ENCODE measurements at places on chromosomes 7 and 10.

DNA sequence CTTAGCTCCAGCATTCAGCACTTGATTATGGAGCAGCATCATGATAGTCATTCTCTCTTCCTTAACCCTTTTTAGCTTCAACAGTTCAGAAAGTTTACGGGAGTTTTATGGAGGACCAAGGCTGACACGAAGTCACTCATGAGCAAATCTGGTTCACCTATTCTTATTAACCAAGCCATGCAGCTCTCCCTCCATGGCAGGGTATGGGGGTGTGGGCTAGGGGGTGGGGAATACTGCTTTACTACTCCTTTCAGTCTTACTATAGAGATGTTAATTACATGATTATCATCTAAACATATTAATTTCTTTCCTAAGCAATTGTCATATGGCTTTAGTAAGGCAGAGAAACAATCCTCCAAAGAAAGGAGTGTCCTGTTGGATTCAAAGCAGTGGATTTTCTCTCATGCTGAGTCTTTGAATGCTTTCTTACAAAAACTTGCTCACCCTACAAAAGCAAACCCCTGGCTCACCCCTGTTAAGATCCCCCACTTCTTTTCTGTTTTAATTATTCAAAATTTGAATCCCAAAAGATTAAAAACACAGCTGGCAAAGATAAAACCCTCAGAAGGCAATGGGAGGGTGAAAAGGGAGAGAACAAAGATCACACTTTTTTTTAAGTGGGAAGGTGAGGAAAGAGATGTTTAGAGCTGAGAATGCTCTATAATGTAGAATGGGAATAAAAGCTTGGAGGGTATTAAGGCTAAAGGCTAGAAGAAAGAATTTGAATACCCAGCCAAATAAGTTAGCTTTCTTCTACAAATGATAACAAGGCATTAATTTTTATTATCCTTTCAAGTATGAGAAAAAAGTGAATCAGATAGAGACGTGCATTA, 46.4 kb upstream of the SEMA3E start:
- DNase-seq = no peak

- DNase-seq = no peak
These were observed 3.6 kb upstream of the EXOC6 start for GRCh38 chr10:92844746-92845145.

- DNase-seq = peak; percentile 35
These were observed 57.6 kb upstream of the EZH2 start for GRCh38 chr7:148941598-148942275.

DNA sequence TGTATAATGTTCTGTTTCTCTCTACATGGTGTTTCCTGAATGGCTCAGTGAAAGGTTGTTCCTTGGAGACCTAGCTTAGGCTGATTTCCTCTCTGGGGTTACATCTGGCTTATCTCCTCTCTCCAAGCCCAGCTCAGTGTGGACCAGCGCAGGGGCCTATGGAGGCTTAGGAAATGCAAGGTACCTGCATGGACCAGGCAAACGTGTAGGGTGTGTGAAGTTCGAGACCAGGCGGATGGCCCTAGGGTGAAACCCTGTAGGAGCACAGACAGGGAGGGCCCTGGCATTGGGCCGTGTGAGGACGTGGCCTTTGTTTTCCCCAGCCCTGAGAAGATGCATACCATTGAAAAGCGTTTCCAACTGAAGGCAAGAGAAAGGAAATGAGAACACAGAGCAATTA, 59.0 kb downstream of the DOCK1 start:
- DNase-seq = no peak

- no peak for DNase-seq
These were observed 28.0 kb downstream of the PRPF18 start for GRCh38 chr10:13614530-13615332.

GRCh38 chr7:121909716-121910345, 36.9 kb downstream of the PTPRZ1 start:
- no peak for DNase-seq

- DNase-seq = no peak
These were observed 55.0 kb downstream of the CTTNBP2 start for GRCh38 chr7:117818232-117818631.

DNA sequence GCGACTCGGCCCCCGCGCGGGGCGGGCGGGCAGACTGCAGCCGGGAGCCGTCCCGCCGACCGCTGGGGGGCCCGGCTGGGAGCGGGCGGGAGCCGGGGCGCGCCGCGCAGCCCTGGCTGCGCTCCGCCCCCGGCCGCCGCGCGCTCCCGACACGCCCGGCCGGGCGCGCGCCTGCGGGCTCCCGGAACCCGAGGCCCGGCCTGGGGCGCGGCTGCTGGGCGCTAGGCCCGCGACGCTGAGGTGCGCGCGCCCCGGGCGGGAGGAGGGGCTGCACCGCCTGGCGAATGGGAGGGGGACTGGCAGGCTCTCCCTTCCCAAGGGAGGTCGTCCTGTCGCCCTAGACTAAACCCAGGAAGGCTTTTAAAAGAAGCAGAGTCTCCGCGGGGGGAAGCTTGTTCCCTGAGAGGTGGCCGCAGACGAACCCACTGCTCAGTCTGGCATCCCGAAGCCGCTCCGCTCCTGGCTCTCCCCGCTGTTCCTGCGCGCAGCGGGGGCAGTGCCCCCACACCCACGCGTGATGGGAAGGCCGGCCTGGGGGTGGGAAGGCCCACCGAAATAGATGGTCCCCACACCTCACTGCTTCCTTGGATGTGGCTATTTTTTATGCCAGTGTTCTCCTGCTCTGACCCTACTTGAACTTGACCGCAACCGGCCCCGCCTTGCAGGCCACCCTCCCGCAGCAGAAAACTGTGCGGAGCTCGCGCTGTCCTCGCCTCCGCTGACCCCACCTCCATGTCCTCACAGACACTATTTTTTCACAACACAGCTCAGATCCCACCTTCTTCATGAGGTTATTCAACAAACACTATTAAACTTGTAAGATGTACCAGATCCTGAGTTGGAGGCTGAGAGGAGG, at the start of gene VOPP1:
VOPP1 (minus strand) TSS at position 125 of the 856 bp plus-strand sequence. CDS start 178 bp downstream, outside the sequence.
- no peak for DNase-seq

- no peak for DNase-seq
These were observed 106.9 kb upstream of the CSTF2T start for GRCh38 chr10:51806079-51806835.

GRCh38 chr7:140079121-140079536, 16.4 kb upstream of the PARP12 start:
- DNase-seq = no peak

- DNase-seq = no peak
These were observed 19.5 kb downstream of the TCF7L2 start for GRCh38 chr10:112969542-112969941.

DNA sequence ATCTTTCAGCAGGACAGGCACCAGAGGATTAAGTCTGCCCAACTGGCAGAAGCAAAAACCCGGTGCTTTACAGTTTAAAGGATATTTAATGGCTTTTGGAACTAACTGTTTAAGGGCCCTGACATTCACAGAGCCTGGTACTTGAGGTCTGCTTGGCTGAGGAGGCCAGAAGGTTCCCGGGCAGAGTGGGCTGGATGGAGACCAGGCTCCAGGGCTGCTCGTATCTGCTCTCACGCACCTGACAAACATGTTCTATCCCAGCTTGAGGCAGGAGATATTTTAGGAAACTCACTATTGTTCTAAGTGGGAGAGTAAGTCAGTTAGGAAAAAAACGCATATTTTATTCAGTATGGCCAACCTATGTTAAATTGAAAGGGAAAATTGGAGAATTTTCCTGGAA, 143.5 kb downstream of the ZMYND11 start:
- DNase-seq = no peak

- DNase-seq = no peak
These were observed 42.9 kb downstream of the CHRM2 start for GRCh38 chr7:136911344-136911743.

- DNase-seq = no peak
These were observed 1.1 kb upstream of the GSTO2 start for GRCh38 chr10:104267721-104268404.

GRCh38 chr10:58330431-58330830, 4.4 kb upstream of the UBE2D1 start:
- DNase-seq = no peak

DNA sequence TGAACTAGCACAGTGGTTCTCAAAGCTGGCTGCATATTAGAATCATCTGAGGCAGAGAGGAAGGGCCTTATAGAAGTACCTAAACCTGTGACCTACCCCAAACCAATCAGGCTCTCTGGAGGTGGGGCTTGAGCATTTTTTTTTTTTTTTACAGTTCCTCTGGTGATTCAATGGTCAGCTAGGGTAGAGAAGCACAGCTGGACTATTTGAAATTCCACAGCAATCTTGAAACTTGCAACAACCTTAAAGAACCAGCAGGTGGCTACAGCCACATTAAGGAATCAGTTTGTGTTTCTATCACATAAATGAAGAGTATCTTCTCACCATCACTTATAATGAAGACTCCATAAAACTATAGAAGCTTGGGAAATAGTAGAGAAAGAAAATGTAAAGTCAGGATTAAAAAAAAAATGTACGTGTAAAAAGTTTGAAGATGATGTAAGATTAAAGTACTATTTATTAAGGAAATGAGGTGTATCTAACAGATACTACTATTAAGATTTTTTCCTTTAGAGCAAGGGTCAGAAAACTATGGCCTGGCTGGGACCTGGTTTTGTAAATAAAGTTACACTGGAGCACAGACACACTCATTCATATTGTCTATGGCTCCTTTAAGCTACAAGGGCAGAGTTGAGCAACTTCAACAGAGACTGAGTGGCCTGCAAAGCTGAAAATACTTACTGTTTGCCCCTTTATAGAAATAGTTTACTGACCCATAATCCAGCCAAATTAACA, 3.8 kb downstream of the RTKN2 start:
- no peak for DNase-seq

GRCh38 chr7:100003711-100004661, 11.4 kb upstream of the ZKSCAN1 start:
- DNase-seq = no peak

GRCh38 chr10:71087622-71088021, 124.7 kb upstream of the UNC5B start:
- no peak for DNase-seq

GRCh38 chr10:93994438-93994801, 689 bp downstream of the PLCE1 start:
- DNase-seq = no peak

DNA sequence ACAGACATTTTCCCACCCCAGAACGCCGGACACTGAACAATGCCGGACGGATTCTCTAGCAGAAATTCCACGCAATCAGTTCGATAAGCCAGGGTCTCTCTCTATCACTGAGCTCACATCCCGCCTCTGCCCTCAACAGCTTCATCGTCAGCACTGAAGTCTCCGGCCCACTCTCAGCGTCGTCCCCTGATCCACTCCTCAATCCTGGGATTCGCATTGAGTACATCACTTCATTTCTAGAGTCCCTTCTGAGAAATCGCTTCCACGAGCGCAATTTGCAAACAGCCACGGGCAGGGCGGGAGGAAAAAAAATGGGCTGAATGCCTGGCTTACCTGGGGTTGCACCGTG, 365 bp downstream of the YME1L1 start:
- peak; percentile 11 for DNase-seq

- DNase-seq = no peak
These were observed 23.9 kb downstream of the OPALIN start for GRCh38 chr10:96334616-96335526.

DNA sequence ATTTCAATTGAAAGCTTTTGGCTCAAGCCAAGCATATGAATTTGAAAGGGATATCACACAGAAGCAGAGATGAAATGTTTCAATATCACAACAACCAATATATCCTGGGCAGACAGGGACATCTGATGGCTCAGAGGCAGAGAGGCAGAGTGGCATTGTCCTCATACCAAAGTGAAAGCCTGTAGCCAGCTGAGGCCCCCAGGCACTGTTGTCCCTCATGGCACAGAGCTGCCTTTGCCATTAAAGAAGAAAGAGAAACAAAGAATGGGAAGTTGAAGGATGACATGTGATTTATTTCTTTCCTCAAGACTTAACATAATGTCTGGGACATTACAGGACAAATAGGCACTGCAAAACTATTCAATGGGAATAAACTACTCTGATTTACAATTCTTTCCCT, 504.3 kb upstream of the PCDH15 start:
- DNase-seq = no peak

DNA sequence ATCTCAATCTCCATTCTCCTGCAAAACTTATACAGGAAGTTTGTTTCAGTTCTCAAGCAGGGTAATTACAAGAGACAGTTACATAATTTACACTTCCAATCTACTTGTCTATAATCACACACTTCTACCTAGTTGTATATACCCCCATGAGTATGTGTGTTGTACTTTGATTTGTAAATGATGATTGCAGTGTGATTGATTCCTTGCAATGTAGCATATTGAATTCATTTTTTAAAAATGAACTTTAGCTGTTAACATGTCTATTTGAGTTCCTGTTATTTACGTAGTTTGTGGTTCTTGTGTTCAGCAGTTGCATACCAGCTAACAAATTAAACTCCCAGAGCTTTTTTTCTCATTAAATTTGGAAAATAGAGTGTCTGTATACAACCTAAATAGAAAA, 102.5 kb upstream of the SAMD8 start:
- no peak for DNase-seq

- DNase-seq = no peak
These were observed 24.2 kb downstream of the IFIT5 start for GRCh38 chr10:89438525-89438924.

GRCh38 chr7:151993977-151994676, 31.3 kb upstream of the GALNT11 start:
- DNase-seq = no peak

DNA sequence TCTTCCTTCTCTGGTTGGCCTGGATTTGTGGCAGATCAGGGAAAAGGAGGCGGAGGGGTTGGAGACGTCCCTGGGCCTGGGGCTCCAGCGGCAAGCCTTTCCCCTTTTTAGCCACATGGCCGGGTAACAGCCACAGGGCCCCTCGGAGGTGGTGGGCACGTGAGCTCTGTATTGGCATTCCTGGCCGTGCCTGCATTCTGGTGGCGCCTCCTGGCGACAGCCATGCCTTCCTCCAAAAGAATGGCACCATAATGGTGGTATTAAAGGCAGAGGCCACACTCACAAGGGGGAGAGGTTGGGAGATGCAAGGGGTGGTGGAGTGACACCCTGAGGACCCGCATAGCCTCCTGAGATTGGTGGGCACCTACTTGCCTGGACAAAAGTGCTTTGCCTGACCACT, 3.0 kb upstream of the AQP1 start:
- DNase-seq = no peak

- DNase-seq = no peak
These were observed 20.3 kb upstream of the DNA2 start for GRCh38 chr10:68492118-68492517.

- no peak for DNase-seq
These were observed 58.0 kb downstream of the LSMEM1 start for GRCh38 chr7:112538726-112539255.
